ENCODE measurements at places on chromosomes 1 and 21.
A peak's percentile ranks its signal among the peaks of the same experiment; 100 is the strongest.

DNA sequence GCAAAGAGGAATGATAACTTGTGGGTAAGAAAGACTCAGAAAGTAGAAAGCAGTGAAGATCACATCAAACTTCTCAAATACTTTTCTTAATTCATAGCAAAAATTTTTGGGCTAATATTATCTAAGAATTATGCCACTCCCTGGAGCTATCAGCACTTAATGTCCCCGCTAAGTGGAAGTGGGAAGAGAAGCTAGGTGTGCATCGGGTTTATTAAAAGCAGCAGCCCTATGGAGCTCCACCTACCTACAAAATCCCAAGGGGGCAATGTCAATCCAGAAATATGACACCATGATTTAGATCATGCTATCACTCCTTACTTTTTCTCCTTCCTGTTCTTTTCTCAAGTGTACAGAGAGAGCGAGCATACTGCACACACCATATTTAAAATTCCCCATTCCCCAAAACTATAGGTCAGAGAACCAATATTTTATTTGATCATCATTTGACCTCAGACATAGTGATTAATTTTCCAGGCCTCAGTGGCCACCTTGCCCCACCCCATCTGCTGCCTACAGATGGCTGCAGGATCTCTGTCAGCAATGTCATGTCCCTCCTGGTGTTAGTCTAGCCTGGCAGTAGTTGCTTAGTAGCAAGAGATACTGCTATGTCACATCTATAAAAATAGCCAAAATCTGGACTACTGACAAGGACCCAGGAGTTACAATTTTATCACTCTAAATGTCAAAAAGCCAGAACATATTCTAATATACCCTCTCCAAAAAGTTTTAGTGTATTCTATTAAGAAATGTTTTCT lies 66.6 kb downstream of the MAP3K21 start:
- ATAC-seq, result no peak

- ATAC-seq, result no peak
Observed at GRCh38 chr1:30872948-30873263, 35.7 kb downstream of the SDC3 start.

- ATAC-seq, result no peak
Observed at GRCh38 chr1:168134132-168134531, 2.6 kb downstream of the GPR161 start.

- ATAC-seq, result peak; percentile 58
Observed at GRCh38 chr1:230917284-230918135, 49.2 kb upstream of the C1orf198 start.

- peak; percentile 88 for ATAC-seq
Observed at GRCh38 chr1:28926629-28927265, 12.4 kb downstream of the EPB41 start.

- no peak for ATAC-seq
Observed at GRCh38 chr1:53631622-53632310, 107.2 kb downstream of the GLIS1 start.

- no peak for ATAC-seq
Observed at GRCh38 chr1:5565281-5566125, 426.7 kb downstream of the NPHP4 start.

DNA sequence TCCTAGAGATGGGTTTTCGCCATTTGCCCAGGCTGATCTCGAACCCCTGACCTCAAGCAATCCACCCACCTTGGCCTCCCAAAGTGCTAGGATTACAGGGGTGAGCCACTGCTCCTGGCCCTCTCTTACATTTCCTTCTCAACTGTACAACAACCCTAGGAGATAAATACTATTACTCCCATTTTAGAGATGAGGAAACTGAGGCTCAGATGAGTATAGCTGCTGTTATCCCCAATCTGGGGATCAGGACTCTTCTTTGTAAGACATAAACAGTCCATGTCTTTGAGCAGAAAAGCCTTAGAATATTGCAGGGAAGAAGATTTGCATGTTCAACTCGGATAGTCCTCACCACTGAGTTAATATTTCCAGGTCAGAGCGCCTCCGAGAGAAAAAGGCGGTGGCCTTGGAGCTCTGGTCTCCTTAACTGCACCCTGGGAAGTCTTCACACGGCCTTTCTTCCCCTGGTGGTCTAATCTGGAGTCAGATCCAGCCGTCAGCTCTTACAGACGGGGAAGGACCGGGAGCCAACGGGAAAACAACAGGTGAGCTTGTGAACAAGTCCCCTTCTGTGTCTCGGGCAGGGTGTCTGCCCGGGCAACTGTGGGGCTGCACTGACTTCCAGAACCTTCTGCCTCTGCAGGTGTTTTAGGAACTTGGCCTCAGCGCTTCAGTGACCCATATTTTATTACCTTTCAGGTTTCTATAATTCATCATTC lies 5.9 kb upstream of the OLIG1 start:
- no peak for ATAC-seq

Data from activated CD4-positive, CD25-positive, alpha-beta regulatory T cell treated with anti-CD3 and anti-CD28 coated beads, Interleukin-2, amount 50 U/mL, for 24 hours (primary cell).